Foreskin keratinocyte (primary cell): ENCODE measurements at places on chromosomes 16 and 17. TPM values are rescaled to one million over a fixed set of nuclear protein-coding genes. Genes with fewer than 3 reads are reported as not detected.

RTN4RL1 gene
- total RNA-seq = 2.6 and 4.2 TPM in 2 replicates

CPHXL2 gene
- total RNA-seq = not detected in 2 replicates

TEX19 gene
- 0.07 TPM in 1 of 2 replicates, not detected in the other for total RNA-seq

MOSMO gene
- 23.3 and 27.7 TPM in 2 replicates for total RNA-seq

SRCIN1 gene
- 0.25 and 0.31 TPM in 2 replicates for total RNA-seq

SCNN1G gene
- not detected in 2 replicates for total RNA-seq

ZNF385C gene
- total RNA-seq = 0.04 TPM in 1 of 2 replicates, not detected in the other

TERB1 gene
- total RNA-seq = 0.04 TPM in 1 of 2 replicates, not detected in the other

AIPL1 gene
- total RNA-seq = not detected in 2 replicates

HOXB8 gene
- total RNA-seq = not detected in 2 replicates

CES5A gene
- total RNA-seq = not detected in 2 replicates

PRKAR1A gene
- 138 and 143 TPM in 2 replicates for total RNA-seq

ACBD4 gene
- 4.3 and 4.4 TPM in 2 replicates for total RNA-seq

ABHD15 gene
- 7.5 and 8.9 TPM in 2 replicates for total RNA-seq

GRCh38 chr16:398561-399339 is 1.8 kb downstream of the NME4 start:
- DNase-seq = no peak

GRCh38 chr17:42130310-42130936 is 7.8 kb downstream of the HSPB9 start:
- DNase-seq = no peak

GRCh38 chr17:3843935-3844516 is 2.0 kb downstream of the NCBP3 start:
- peak; percentile 29 for DNase-seq

GRCh38 chr17:18102640-18103039 is 5.9 kb upstream of the MYO15A start:
- no peak for DNase-seq

- DNase-seq = no peak
Measured at GRCh38 chr16:88376835-88377726, 5.7 kb upstream of the ZNF469 start.

DNA sequence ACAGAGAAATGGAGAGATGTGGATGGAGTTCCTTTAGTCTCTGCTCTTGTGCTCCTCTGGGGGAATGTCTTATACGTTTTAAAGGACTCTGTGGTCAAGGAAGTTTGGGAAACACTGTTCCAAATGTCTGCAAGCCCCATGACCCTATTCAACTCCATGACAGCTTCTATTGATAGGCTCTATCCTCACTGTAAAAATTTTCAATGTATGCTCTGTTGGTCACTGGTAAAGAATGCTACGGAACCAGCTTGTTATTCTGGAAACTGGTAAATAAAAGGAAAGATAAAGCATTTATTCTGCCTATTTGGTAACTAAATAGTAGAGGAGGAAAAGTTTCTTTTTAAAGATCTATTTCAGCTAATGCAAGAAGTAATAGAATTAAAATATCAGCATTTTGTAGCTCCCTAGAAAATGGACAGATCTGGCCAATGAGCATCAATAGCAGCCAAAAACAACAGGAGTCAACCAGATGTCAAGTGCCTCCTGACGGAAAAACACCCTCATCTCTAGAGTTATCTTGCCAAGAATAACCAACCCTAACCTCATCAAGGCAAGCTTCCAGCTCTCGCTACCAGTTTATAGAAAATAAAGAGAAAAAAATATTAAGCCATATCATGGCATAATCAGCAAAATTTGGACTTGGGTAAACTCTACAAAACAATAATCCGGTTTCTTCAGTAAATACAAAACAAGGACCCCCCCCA is 16.1 kb downstream of the GDE1 start:
- DNase-seq = no peak

DNA sequence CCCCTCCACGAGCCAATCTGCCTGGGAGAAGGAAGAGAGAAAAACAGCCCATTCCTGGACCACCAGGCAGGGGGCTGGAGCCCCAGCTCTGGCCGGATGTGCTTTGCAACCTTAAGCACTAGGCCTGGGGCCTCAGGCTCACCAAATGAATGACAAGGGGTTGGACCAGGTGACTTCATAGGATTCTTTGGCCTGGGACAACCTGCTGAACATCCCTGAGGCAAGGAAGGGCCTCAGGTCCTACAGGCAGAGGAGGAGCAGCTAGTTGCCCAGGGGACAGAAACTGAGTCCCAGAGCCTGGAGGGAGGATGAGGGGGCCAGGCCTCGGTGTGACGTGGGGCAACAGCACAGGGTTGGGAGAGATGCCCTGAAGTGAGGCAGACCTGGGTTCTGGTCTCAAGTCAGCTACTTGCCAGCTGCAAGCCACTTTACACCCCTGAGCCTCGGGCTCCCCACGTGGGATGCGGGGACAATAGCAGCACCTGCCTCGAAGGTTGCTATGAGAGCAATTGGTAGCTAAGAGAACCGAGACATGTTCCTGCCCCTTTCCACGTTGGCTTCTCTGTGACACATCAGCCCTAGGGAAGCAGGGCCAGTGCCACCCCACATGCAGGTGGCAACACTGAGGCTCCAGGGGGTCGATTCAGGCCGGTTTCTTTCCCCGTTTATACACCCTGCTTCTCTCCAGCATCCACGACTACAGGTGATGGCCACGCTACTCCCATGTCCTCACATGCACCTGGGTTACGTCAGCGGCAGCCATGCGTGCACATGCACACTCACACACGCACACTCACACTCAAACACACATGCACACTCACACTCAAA is 42.6 kb downstream of the CFAP20 start:
- DNase-seq = no peak

DNA sequence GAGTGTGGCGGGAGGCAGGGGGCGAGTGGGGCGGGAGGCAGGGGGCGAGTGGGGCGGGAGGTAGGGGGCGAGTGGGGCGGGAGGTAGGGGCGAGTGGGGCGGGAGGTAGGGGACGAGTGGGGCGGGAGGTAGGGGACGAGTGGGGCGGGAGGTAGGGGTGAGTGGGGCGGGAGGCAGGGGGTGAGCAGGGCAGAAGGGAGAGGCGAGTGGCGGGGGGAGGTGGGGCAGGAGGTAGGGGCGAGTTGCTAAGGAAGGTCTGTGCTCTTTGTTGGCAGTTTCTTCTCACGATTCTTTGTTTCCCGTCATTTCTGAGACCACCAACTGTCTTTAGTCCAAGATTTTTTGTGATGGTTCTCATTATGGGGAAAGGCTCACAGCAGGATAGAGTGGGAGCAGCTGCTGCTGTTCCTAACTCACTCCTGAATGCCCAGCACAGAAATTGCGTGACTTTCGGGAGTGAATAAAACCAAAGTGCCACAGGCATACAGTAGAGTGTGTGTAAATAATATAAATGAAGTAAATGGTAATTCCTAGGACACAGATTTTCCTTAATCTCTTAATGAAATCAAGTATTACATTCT is 44.7 kb downstream of the COG7 start:
- DNase-seq = no peak

GRCh38 chr17:74513987-74514631 is 17.2 kb downstream of the CD300LB start:
- peak; percentile 21 for DNase-seq
